HCT116 (cell line): ENCODE measurements at places on chromosomes 1 and 21. TPM values are rescaled to one million over a fixed set of nuclear protein-coding genes. Genes with fewer than 3 reads are reported as not detected.
A peak's percentile ranks its signal among the peaks of the same experiment; 100 is the strongest.

DNA sequence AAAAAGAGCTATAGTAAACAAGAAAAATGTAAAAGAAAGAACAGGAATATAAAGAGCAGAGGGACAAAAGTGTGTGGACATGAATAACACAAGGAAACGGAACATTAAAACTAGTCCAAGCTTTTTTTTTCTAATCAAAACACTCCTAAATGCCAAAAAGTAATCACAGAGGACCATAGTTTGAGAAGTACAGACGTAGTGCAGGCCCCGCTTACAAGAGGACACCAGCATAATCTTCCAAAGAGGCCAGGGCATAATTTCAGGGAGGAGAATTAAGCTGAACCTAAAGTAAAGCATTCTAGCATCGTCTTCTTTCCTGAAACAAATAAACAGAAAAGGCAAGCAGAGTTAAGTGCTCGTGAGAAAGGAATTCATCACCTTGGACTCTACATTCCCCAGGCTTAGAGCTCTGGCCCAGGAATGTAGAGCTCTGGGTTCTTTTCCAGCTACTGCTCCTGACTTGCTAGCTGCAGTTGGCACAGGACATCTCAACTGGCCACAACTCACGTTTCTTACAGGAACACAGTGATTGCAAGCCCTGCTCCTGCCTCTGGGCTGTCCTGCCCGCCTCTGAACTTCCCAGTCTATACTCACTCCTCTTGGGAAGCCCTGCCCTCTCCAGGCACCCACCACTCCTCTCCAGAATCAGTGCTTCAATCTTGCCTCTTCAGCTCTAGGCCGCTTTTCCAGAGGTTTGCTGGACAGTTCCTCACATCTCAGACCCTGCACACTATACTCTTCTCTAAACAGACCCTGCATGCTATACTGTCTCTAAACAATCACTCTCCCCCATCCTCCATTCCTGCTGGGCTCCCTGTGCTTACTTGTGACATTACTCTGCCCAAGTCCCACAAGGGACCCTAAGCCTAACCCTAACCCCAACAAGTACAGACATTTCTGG is 9.8 kb downstream of the RGS8 start:
- no peak overlapping the region for H3K4me3 ChIP-seq
- no peaks in the 10 kb centered on the region for H3K36me3 ChIP-seq
- H3K4me1 ChIP-seq, result no peaks in the 10 kb centered on the region

DNA sequence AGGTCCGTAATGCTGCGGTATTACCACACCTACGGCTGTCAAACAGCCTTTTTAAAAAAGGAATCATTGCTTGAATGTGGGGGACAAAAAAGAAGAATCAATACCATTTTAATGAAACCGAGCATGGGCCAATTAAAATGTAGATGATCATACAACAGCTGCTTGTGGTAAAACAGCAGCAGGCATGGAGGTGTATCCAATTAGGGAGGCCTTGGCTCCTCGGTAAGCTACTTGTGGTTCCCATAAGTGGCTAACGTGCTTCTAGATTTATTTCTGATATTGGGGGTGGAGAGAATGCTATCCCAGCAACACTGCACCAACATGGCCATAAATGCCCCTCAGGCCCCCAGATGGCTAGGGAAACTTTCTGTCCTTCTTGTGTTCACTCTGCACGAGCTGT is 1.8 kb downstream of the PTPN14 start:
- DNase-seq, result no peak
- H3K36me3 ChIP-seq, result no peaks in the 10 kb centered on the region
- no peak overlapping the region for H3K27ac ChIP-seq
- H3K27me3 ChIP-seq, result no peaks in the 10 kb centered on the region
- H3K4me1 ChIP-seq, result peaks cover 39% of the 10 kb centered on the region
- peak overlapping the region; percentile 93; the same call in 1 of the 2 replicates for H3K4me3 ChIP-seq

DNA sequence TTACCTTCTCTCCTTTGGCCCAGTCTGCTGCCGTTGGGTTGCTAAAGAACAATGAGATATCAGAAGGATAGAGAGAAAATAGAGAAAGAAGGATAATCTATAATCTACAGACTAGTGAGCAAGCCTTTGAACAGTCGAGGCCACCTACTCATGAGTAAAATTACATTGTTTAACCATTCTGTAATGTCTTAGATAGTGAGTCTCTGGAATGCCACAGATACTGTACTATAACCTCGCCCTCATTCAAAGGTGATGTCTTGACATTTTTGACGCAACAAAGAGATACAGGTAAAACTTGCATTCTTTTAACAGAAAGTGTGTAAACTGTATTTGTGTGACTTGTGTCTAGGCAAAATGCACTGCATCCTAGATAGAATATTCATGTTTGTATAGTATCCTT is 77.9 kb downstream of the LAMC1 start:
- no peak overlapping the region for H3K4me3 ChIP-seq
- no peaks in the 10 kb centered on the region for H3K27me3 ChIP-seq
- H3K27ac ChIP-seq, result no peak overlapping the region
- no peaks in the 10 kb centered on the region; the same call in 1 of the 2 replicates for H3K36me3 ChIP-seq

DNA sequence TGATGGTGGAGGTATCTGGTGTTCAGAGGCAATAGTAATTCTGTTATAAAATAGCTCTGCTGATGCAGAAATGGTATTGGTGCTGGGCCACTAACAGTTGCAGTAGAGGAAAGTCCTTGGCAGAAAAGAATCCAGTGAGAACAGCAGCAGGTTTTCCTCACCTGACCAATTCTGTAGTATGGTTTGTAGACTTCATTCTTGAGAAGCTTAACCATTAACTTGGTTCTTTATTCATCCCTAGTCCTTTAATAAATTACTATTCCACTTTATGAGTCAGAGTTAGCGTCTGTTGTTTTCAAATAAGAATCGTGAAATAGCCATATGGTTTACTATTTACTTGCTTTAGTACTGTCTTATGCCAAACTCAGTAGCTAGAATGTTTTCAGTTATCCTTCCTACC is 128.5 kb upstream of the SERTAD4 start:
- no peaks in the 10 kb centered on the region for H3K36me3 ChIP-seq
- H3K27me3 ChIP-seq, result peaks cover 43% of the 10 kb centered on the region
- DNase-seq, result no peak
- H3K27ac ChIP-seq, result no peak overlapping the region
- H3K4me3 ChIP-seq, result no peak overlapping the region
- no peaks in the 10 kb centered on the region for H3K4me1 ChIP-seq

DNA sequence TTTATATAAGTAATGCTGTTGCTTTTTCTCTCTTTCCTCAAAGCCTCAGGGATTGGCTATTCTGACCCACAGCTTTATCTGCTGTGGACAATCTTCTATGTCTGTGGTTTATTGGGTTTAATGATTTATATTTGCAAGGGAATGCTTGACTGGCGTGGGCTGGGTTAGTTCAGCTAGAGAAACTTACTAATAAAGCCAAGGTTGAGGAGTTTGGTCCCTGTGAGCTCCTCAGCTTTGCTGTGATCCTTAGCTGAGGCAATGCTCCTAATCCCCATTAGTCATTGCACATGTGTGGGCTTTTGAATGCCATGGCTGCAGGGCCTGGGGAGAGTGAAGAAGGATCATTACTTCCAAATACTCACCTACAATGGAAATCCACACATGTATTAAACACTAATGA is 179.3 kb downstream of the ZNF326 start:
- H3K27me3 ChIP-seq, result peaks cover 26% of the 10 kb centered on the region; the same call in 1 of the 2 replicates
- H3K4me3 ChIP-seq, result no peak overlapping the region
- H3K36me3 ChIP-seq, result no peaks in the 10 kb centered on the region
- no peak for DNase-seq
- no peak overlapping the region for H3K27ac ChIP-seq

GRCh38 chr1:1072849-1073742 is 1.0 kb downstream of the RNF223 start:
- no peak for DNase-seq
- no peaks in the 10 kb centered on the region for H3K36me3 ChIP-seq
- H3K4me1 ChIP-seq, result peaks cover 61% of the 10 kb centered on the region
- H3K4me3 ChIP-seq, result peak overlapping the region; percentile 63
- no peaks in the 10 kb centered on the region for H3K27me3 ChIP-seq

DNA sequence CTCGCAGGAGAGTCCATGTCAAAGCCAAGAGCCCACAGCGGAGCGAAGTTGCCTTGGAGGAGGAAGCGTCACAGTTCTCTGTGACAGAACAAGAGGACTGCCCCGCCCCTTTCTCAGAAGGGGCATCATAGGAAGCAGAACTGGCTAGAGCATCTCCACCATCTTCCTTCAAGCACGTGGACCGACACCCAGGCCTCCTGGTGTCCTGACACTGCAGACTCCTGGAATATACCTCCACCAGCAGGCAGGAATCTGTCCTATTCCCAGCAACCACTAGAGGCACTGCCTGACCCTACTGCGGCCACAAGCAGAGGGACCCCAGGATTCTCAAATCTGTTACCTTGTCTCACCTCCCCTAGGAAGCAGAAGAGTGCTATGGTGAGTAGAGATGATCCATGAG is 37.8 kb downstream of the GPA33 start:
- DNase-seq, result peak; percentile 35
- H3K27ac ChIP-seq, result no peak overlapping the region
- H3K4me3 ChIP-seq, result no peak overlapping the region
- H3K27me3 ChIP-seq, result no peaks in the 10 kb centered on the region
- no peaks in the 10 kb centered on the region for H3K36me3 ChIP-seq

Gene PTBP2
- total RNA-seq, result 13.2 TPM

Gene ECM1
- 2.0 TPM for total RNA-seq

Gene FAM78B
- total RNA-seq, result 1.4 TPM

Gene LDLRAD1
- total RNA-seq, result 0.30 TPM

Gene KCNJ6
- total RNA-seq, result not detected

Gene OR2L3
- not detected for total RNA-seq
